ENCODE measurements at places on chromosomes 3 and 15.

- peak; percentile 31 for DNase-seq
These were observed 286.2 kb upstream of the STT3B start for GRCh38 chr3:31246293-31247062.

DNA sequence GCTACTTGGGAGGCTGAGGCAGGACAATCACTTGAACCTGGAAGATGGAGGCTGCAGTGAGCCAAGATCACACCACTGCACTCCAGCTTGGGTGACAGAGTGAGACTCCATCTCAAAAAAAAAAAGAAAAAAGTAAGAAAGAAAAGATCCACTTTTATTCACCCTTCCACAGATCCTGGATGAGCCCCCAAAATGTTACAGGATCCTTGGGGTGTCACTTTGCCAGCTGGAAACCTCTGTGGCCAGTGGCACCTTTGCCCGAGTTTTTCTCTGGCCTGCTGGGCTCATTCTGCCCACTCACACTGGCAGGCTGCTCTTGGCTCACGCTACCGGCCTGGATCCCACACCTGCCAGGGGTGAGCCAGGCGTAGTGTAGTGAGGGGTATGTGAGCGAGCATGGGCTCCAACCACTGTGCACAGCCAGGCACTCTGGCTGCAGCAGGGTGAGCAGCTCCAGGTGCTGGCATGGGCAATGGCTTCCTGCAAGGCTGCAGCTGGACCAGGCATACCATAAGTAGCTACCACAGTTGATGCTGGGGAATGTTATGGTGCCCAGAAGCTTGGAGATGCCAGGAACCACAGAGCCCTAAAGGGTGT lies 57.8 kb upstream of the C15orf39 start:
- DNase-seq, result peak; percentile 38

GRCh38 chr3:128054367-128054766 lies 2.1 kb downstream of the SEC61A1 start:
- DNase-seq, result peak; percentile 43

DNA sequence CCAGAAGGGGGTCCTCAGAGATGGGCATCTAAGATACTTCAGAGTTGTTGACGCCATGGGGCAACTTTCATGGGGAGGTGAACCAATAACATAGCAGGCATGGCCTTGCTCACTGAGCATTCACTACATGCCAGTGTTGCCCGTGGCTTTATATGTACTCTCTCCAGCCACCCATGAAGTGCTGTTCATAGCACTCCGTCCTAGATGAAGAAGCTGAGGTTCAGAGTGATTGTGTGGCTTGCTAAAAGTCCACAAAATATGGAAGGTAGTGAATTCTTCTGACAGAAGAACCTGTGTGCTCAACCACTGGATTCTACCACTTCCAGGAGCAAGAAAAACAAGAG lies 9.8 kb upstream of the SEMA4B start:
- no peak for DNase-seq

DNA sequence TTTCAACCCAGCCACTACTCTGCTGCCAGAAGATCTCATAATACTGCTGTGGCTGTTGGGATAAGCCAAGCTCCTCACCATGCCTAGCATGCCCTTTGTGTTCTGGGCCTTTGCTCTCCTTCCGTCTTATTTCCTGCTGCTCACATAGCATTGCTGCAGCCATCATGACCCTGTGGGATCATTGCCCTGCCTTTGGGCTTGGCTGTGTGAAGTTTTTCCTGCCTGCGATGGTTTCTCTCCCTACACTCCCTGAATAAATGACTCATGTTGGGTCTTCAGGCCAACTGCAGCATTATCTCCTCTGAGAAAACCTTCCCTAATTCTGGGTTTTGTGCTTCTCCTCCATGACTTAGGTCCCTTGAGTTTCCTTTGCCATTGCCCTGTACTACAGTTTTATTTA lies 20.8 kb upstream of the TRA2B start:
- DNase-seq, result no peak

DNA sequence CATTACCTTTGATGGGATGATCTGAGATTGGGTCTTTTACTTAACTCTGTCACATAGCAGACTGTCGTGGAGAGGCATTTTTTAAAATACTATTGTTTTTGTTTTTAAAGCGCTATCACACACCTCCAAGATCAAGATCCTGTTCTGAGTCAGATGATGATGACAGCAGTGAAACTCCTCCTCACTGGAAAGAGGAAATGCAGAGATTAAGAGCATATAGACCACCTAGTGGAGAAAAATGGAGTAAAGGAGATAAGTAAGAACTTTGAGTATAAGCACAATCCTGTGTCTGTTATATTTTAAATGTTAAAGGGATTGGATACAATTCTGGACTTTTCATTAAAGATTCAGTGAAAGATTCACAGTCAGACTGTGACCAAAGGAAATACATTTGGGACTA lies 18.4 kb upstream of the ZBTB47 start:
- no peak for DNase-seq

DNA sequence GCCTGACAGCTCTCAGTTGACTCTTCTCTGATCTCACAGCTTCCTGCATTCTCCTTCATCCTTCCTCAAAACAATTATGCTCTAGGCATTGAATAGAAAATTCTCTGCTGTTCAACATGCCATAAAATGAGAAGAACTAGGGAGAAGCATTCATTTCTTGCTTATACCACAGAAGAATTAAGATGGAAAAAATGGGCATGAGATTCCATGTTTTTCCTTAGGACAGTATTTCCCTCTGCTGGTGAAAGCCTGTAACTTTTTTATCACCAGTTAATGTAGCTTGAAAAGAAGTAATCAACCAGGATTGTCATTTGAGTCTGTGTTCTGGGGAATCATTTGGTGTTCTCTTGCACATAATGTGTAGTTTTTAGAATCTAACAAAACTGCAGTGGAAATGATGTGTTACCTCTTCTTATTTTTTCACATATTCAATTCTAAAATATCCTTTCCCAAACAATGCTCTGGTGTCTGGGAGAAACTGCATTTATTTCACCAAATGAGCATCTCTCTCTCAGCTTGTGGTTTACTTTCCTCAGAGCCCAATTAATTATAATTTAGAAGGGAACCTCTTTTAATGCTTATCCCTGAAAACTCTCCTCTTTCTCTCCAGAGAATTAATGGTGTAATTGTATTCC lies 92.8 kb upstream of the DCBLD2 start:
- peak; percentile 66 for DNase-seq

DNA sequence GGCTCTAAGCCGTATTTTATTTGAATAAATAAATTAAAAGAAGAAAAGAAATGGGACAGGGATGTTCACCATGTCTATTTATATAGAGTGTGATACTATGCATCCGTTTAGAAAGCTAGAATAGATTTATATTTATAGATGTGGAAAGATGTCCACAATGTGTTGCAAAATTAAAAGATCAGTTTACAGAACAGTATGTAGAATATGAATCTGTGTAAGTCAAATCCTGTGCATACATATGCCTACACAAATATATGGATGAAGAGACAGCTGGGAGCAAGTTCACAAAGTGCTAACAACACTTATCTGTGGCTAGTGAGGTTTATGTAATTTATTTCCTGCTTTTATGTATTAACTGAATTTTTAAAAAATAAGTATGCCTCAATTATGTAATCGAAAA lies 25.4 kb upstream of the SLMAP start:
- DNase-seq, result no peak

DNA sequence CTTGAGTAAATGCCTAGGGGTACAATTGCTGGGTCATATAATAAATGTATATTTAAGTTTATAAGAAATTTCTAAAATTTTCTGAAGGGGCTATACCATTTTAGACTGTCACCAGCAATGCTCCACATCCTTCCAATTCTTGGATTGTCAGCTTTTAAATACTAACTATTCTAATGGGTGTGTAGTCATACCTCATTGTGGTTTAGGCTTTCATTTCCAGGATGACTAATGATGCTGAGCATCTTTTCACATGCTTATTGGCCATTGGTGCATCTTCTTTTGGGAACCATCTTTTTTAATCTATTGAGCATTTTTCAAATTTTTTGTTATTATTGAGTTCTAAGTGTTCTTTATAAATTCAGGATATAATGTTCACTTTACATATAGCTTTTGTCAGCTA lies 52.5 kb upstream of the CORO2B start:
- peak; percentile 54 for DNase-seq

DNA sequence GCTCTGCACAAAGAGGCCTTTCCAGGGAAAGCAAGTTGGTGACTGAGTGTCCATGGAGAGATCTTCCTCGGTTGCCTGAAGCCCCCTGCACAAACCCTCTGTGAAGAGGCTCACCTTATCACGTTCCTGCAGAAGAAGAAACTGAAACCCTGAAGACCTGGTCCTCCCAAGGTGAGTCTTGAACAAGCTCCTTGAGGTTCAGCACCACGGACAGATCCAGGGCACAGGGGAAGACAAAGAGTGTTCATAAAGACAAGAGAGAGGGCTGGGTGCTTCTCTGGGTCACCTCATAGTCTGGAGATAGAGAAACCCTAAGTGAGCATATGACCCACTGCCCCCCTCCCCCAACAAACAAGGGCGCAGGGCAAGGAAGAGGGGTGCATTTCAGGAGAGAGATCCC lies 21.7 kb upstream of the TBC1D21 start:
- peak; percentile 79 for DNase-seq

- DNase-seq, result peak; percentile 46
These were observed 54.2 kb upstream of the TMCO5A start for GRCh38 chr15:37880009-37880834.

- DNase-seq, result no peak
These were observed 116.3 kb downstream of the THRB start for GRCh38 chr3:24378313-24378712.

GRCh38 chr15:29170521-29170920 lies 99.1 kb downstream of the NSMCE3 start:
- DNase-seq, result no peak

GRCh38 chr15:65277015-65277414 lies 9.7 kb downstream of the PARP16 start:
- no peak for DNase-seq

- peak; percentile 21 for DNase-seq
These were observed 2.3 kb downstream of the EIF2AK4 start for GRCh38 chr15:39936187-39936586.

DNA sequence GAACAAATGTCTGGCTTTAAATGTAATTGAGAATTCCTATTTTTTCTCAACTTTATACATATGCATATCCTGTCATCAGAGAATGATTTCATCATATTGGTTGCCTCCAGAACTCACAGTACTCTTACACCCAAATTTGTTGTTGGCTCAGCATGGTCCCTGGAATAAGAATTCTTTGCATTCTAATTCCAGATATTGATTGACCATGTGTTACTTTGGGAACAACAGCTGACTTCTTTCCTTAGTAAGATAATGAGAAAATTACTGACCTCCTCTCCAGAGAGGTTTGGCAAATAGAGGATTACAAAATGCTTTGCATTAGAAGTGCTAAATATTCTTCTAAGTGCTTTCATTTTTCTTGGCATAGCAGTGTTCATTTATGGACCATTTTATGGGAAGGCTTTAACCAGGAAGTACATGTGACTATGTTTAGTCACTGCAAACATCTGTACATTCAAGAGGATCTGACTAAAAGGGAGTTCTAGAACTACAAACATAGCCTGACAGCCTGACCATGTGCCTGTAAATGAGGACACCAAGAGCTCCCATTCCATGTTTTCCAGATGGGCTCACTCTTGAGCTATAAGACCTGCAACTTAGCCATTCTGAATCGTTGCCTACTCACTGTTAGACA lies 391.6 kb upstream of the DPPA4 start:
- no peak for DNase-seq

DNA sequence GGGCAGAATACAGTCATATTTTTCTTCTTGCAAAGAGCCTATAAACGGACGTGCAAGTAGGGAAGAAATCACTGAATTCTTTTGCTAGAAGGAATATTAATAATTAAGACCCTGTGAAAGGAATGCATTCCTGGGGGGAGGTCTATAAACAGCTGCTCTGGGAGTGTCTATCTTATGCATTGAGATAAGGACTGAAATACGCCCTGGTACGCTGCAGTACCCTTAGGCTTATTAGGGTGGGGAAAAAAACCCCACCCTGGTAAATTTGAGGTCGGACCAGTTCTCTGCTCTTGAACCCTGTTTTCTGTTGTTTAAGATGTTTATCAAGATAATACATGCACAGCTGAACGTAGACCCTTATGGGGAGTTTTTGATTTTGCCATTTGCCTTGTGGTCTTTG lies 100.0 kb upstream of the KBTBD8 start:
- DNase-seq, result no peak

- DNase-seq, result no peak
These were observed 336.7 kb upstream of the TRIM42 start for GRCh38 chr3:140341203-140341602.

- no peak for DNase-seq
These were observed 14.9 kb upstream of the ULK3 start for GRCh38 chr15:74857671-74858368.

DNA sequence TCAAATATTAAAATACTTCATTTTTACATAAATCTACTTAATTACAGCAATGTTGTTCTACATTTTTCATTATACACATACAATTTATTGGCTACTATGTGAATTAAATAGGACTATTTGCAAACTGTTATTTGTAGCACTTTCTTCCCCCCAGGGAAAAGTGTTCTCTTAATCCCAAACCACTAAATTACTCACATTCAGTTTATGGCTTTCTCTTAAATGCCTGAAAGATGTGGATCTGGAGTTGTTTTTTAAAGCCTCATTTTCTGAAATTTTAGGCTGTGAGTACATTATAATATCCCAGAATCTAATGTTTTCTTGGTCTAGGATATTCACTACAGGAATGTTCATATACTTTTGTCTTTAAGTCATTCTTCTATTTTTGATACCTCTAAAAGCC lies 32.7 kb downstream of the PRTG start:
- DNase-seq, result peak; percentile 42

GRCh38 chr3:49785565-49786356 lies 581 bp downstream of the IP6K1 start:
- DNase-seq, result peak; percentile 40

GRCh38 chr3:125398952-125399351 lies 23.8 kb upstream of the ZNF148 start:
- DNase-seq, result no peak

GRCh38 chr3:25292595-25292994 lies 135.5 kb upstream of the RARB start:
- no peak for DNase-seq

- DNase-seq, result no peak
These were observed 488.7 kb upstream of the PROK2 start for GRCh38 chr3:72273615-72274014.

DNA sequence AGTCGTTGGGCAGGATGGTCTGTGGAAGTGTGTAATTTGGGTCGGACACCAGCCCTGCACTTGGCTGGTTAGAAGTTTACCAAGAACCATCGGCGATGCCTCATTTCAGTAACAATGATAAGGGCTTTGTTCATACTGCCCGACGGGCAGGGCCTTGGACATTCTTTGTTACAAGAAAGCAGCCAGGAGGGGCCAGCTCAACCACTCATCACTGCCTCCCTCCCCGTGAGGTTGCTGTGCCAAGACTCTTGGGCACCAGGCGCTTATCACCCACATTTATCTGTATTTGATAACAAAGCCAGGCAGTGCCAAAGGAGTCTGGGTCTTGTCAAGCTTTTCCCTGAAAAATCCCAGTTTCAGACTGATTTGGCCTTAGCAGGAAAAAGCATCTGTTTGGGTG lies 235.0 kb downstream of the ADAMTS17 start:
- no peak for DNase-seq

GRCh38 chr3:140505876-140506275 lies 172.0 kb upstream of the TRIM42 start:
- DNase-seq, result peak; percentile 41

GRCh38 chr3:18135060-18135814 lies 289.9 kb downstream of the SATB1 start:
- DNase-seq, result no peak

GRCh38 chr15:67157521-67158252 lies 92.3 kb downstream of the SMAD3 start:
- DNase-seq, result no peak

All from myocyte (in vitro differentiated cells).